ENCODE measurements at places on chromosomes 2 and 18. TPM values are rescaled to one million over a fixed set of nuclear protein-coding genes. Genes with fewer than 3 reads are reported as not detected.

GRCh38 chr2:74142340-74142739 is 5.4 kb downstream of the BOLA3 start:
- H3K4me1 ChIP-seq = peaks cover 8% of the 10 kb centered on the region
- H3K27ac ChIP-seq = no peak overlapping the region
- no peak for DNase-seq
- peaks cover 19% of the 10 kb centered on the region for H3K36me3 ChIP-seq
- H3K4me3 ChIP-seq = no peak overlapping the region
- H3K27me3 ChIP-seq = no peaks in the 10 kb centered on the region

GRCh38 chr2:181658444-181658843 is 1.5 kb upstream of the CERKL start:
- no peak overlapping the region for H3K27ac ChIP-seq
- H3K36me3 ChIP-seq = no peaks in the 10 kb centered on the region
- peaks cover 53% of the 10 kb centered on the region for H3K27me3 ChIP-seq

DNA sequence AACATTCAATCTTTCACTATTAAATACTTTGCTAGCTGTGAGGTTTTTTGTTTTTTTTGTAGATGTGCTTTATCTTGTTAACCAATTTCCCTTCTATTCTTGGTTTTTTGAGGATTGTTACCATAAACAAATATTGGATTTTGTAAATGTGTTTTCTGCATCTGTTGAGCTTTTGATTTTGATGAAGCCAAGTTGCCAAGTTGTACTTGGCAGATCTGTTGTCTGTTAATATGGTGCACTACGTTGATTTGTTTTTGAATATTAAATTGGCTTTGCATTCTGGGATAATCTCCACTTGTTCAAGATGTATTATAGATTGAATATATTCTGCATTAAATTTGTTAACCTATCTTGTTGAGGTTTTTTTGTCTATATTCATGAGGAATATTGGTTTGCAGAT is 114.6 kb downstream of the VWA3B start:
- no peak for DNase-seq
- H3K4me3 ChIP-seq = no peak overlapping the region
- H3K36me3 ChIP-seq = no peaks in the 10 kb centered on the region
- peaks cover 5% of the 10 kb centered on the region for H3K4me1 ChIP-seq
- H3K27ac ChIP-seq = no peak overlapping the region
- H3K27me3 ChIP-seq = peaks cover 19% of the 10 kb centered on the region

DNA sequence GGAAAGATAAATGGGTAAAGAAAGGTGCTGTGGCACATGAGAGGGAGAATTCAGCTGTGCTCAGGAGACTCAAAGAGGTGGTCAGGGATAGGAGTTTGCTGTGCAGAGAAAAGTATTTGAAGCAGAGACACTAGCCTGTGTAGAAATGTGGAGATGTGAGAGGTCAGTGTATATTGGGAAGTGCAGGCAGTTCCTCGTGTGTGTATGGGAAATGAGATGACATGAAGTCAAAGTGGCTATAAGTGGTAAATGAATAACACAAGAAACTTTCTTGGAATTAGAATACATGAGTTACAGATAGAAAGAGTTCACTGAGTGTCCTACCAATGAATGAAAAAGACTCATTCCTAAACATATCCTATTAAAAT is 11.6 kb downstream of the MAP3K20 start:
- DNase-seq = no peak
- H3K4me3 ChIP-seq = no peak overlapping the region
- peaks cover 49% of the 10 kb centered on the region for H3K27me3 ChIP-seq
- no peak overlapping the region for H3K27ac ChIP-seq
- H3K4me1 ChIP-seq = no peaks in the 10 kb centered on the region

The SERPINB11 gene
- not detected for total RNA-seq

The RFX8 gene
- total RNA-seq = not detected

The HRH4 gene
- total RNA-seq = not detected

The CXCR2 gene
- total RNA-seq = 0.31 TPM
